ENCODE measurements at places on chromosomes 1 and 21. TPM values are rescaled to one million over a fixed set of nuclear protein-coding genes. Genes with fewer than 3 reads are reported as not detected.

Gene SMIM11
- total RNA-seq: 2.9 TPM

Gene S100B
- total RNA-seq: not detected

Gene BMP8B
- total RNA-seq: not detected

Gene GOLT1A
- total RNA-seq: not detected

Gene TAL1
- 50.2 TPM for total RNA-seq

Gene BARHL2
- total RNA-seq: not detected

Gene LRRC7
- 0.11 TPM for total RNA-seq

Gene PGM1
- total RNA-seq: 21.0 TPM

Gene OVAAL
- total RNA-seq: not detected

Gene SMYD3
- total RNA-seq: 32.1 TPM

Gene CELA3A
- total RNA-seq: not detected

Gene C1orf105
- total RNA-seq: not detected

Gene KCNN3
- total RNA-seq: 0.85 TPM

Gene CD34
- total RNA-seq: 174 TPM

Gene ELAVL4
- total RNA-seq: not detected

Gene GJC2
- total RNA-seq: 1.2 TPM

Gene GJA8
- total RNA-seq: not detected

Gene G0S2
- 1.9 TPM for total RNA-seq

Gene GIPC2
- total RNA-seq: 9.6 TPM

Gene USP24
- total RNA-seq: 32.6 TPM

Gene ZNF669
- 7.8 TPM for total RNA-seq

Gene CC2D1B
- total RNA-seq: 32.6 TPM

Gene ASAP3
- 14.2 TPM for total RNA-seq

Gene F5
- total RNA-seq: not detected

Gene ARID4B
- 40.7 TPM for total RNA-seq

Gene JAK1
- 152 TPM for total RNA-seq

Gene AKNAD1
- not detected for total RNA-seq

Gene CFHR3
- not detected for total RNA-seq

Gene URB2
- 12.7 TPM for total RNA-seq

Gene BLACAT1
- not detected for total RNA-seq

Gene WNT3A
- not detected for total RNA-seq

Gene GBP4
- total RNA-seq: 7.6 TPM

Gene JTB
- total RNA-seq: 89.0 TPM

Gene PRR9
- not detected for total RNA-seq

Gene PTCH2
- 1.9 TPM for total RNA-seq

Gene PCAT6
- 1.7 TPM for total RNA-seq

Gene TNFRSF1B
- total RNA-seq: 65.9 TPM

Measured in endothelial cell of umbilical vein (primary cell).